AG20443 (cell line): ENCODE measurements at places on chromosomes 5 and 9.

DNA sequence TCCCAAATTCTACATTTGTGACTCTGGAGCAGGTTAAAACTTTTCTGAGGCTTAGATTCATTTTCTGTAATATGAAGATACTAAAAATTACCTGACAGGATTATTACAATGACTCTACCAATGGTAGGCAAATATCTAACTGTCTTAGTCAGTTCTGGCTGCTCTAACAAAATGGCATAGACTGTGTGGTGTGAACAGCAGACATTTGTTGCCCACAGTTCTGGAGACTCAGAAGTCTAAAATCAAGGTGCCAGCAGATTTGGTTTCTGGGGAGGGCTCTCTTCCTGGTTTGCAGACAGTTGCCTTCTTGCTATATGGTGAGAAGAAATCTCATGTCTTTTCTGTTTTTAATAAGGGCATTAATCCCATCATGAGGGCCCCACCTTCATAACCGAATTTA lies 245.1 kb downstream of the MAST4 start:
- DNase-seq: no peak

- DNase-seq: no peak
Measured at GRCh38 chr9:98324801-98325200, 69.4 kb upstream of the TBC1D2 start.

- DNase-seq: peak; percentile 85
Measured at GRCh38 chr5:135191084-135191826, 157.2 kb upstream of the PITX1 start.

- DNase-seq: no peak
Measured at GRCh38 chr9:25990376-25990775, 312.1 kb upstream of the TUSC1 start.

GRCh38 chr9:115002371-115003120 lies 72.2 kb upstream of the TNFSF8 start:
- DNase-seq: peak; percentile 36

DNA sequence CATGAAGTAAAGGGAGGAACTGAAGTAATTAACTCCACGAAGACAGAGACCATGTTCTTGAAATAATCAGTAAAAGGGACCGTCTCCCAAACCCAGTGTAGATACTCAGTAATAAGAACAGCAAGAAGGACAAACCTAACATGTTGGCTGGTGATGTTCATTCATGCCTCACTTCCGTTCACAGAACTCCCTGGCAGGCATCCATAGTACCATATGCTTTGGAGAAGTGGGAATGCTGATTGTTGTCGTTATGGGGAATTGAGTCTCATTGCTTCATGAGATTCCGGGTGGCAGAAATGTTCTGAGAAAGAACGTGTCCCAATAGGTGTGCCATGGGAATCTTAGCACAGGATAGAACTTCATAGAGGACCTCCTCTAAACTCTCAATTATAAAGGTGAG lies 452.3 kb downstream of the ZSWIM6 start:
- DNase-seq: no peak

DNA sequence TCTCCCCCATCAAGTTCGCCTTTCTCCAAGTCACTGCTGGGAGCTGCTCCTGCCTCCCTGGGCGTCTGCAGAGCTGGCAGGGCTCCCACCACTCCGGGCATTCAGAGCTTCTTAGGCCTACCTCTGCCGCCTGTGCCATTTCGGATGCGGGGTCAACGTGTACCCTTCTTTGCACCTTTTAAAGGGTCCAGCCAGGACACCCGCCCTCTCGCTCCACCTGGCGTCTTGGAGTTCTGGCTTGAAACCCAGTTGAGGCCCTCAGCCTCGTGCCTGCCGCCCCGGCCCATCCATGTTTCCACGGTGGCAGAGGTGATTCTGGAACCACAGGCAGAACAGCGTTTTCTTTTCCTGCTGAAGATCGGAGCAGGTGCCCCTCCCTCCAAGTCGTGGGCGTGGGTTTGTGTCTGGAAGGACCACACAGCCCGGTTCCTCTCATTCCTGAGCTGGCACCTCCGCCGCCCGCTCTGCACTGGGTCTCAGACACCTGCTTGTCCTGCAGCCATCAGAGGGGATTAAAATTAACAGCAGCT lies 32.9 kb downstream of the NDUFS6 start:
- DNase-seq: no peak

DNA sequence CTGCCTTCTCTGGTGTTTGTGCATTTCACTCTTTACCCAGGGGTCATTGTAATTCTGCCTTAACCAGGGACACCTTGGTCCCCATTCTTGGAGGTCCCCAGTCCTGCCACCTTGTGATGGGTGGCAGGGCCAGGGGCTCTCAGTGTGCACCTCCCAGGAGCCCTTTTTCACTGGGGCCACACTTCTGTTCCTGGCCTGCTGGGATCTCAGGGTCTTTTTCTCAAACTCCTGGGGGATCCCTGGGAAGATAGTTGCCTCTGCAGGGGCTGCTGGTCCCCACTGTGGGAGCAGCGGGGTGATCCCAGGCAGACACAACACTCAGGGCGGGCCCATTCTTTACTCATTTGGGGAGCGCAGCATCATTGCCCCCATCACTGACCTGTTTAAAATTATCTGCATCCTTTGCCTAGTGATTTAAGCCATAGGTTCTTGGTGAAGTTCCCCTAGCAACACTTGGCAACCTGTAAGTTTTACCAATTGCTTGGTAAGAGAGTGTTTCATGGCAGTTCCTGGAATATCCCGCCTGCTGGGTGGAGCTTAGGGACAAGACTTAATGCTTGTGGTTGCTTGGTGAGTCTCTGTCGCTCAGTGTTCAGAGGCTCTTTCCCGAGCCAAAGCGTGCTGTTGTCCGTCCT lies 15.7 kb downstream of the PHF2 start:
- DNase-seq: peak; percentile 45

DNA sequence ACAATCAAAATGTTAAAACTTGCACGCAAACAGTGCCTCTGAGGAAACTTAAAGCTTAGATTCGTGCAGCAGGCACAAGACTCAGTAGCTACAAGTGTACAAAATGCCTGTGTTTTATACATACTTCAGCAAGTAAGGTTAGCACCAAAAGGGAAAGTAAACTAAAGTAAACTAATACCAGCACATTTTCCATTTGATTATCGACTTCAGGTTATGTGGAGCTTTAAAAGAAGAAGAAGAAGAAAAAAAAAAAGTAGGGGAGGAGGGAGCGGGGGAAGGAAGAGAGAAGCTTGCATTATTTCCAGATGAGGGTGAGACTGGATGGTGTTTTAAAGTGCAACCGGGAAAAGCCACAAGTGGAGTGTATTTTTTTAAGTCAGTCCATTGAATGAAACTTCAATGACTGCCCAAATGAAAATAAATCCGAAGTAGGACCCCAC lies 596 bp upstream of the ADAMTS6 start:
- DNase-seq: peak; percentile 17

GRCh38 chr5:17151686-17152085 lies 65.7 kb upstream of the BASP1 start:
- DNase-seq: no peak

GRCh38 chr9:79633558-79633957 lies 61.8 kb downstream of the TLE4 start:
- DNase-seq: no peak

DNA sequence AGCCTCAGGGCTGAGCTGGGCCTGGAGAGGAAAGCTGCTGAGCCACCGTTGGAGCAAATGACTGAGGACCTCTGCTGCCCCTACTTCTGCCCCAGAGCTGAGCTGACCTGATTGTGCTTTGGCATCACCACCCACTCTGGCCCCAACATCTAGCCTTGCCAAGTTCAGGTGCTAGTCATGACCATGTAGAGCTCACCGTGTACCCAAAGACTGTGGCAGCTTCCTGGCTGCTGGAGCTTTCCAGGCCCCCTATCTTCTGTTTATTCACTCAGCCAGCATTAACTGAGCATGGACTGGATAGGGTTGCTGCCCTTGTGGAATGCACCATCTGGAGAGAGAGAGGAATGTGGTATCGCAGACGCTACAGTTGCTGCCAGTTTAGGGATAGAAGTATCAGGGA lies 49.1 kb downstream of the JADE2 start:
- no peak for DNase-seq

GRCh38 chr5:36177154-36177553 lies 25.2 kb downstream of the SKP2 start:
- DNase-seq: no peak

- DNase-seq: no peak
Measured at GRCh38 chr5:117568126-117568525, 993.5 kb upstream of the SEMA6A start.

DNA sequence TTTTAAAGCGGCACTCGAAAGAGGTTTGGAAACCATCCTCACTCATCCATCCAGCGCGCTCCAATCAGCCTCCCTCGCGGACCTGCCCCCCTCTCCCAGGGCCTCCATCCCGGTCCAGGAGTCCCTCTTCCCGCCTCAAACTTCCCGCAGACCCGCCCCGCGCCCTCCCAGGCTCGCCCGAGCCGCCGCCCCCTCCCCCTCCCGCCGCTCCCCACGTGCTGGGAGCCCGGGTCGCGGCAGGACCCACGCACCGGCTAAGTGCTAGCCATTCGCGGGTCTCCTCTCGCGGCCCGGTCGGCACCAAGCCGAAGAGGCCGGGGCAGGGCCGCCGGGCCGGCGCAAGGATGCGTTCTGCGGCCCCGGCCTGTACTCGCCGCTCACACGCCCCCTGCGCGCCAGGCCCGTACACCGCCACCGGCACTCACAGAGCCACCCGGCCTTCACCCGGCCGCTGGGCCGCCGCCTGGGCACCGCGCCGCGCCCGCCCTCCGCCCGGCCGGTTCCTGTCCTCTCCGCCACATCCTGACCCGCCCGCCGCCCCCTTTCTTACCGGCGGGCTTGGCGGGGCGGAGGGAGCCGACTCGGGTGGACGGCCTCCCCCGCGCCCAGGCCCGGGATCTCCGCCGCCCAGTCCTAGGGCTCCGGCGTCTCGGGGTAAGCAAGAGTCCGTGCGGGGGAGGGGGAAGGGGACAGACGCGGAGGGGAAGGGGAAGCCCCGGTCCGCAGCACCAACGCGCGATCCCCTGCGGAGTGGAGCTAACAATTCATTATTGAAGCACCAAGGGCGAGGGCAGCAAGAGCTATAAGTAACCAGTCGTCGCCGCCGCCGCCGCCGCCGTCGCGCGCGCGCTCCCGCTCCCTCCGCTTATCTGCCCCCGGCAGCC lies 576 bp downstream of the CHD1 start:
- DNase-seq: peak; percentile 78

- no peak for DNase-seq
Measured at GRCh38 chr5:82151662-82152061, 126.5 kb downstream of the RPS23 start.

DNA sequence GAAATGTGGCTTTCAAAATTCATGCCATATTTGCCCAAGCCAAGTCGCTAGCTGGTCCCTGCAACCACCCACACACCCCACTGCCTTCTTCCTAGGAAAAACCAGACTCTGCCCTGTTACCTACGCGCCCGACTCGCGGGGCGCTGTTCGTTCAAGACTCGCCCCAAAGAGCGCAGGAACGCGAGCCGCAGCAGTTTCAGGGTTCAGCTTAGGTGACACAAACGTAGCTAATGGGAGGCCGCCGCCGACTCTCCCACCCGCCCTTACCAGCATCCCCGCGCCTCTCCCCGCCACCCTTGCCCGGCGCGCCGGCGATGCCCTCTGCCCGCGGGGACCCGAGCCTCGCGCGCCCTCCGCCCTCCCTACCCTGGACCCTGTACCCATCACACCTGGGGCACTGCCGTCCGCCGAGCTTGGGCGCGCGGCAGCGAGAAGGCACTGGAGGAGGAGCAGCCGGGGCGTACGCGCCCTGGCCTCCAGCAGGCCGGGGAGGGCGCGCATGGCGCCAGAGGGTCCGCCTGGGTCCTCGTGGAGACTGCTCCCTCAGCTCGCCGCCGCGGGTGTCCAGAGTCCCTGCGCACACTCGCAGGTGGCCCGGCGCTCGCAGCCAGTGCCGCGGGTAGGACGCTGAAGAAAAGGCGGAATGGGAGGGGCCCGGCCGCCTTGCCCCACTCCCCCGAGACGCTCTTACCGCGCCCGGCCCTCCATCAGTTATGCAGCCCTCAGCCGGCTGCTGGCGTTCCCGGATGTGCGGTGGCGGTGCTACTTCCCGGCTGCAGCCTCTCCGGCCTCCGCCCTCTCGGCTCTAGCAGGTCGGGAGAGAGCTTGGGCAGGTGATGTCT lies at the start of gene EMB:
Gene EMB, minus strand, starts transcription at position 638 of the 842 bp plus-strand sequence. Its CDS starts 137 bp downstream, at position 501.
- DNase-seq: peak; percentile 9

GRCh38 chr5:152177626-152178349 lies 227.3 kb downstream of the NMUR2 start:
- DNase-seq: no peak

GRCh38 chr9:1207686-1208085 lies 157.5 kb downstream of the DMRT2 start:
- peak; percentile 68 for DNase-seq

DNA sequence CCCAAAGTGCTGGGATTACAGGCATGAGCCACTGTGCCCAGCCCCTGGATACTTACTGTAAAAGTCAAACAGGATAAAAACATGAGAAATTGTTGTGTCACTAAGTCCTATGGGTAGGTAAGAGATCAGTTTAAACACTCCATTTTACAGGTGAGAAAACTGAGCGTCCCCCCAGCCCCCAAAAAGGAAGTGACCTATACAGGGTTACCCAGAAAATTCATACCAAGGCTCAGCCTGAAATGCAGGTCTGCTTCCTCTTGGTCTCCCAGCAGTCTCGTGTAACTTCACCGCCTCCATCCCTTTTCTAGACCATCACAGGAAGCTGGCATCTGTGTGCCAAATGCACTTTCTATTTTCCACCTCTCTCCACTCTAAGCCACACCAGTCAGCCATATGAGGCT lies 57.2 kb downstream of the TMOD1 start:
- DNase-seq: no peak

GRCh38 chr5:107869438-107870115 lies 198.8 kb upstream of the EFNA5 start:
- peak; percentile 71 for DNase-seq

DNA sequence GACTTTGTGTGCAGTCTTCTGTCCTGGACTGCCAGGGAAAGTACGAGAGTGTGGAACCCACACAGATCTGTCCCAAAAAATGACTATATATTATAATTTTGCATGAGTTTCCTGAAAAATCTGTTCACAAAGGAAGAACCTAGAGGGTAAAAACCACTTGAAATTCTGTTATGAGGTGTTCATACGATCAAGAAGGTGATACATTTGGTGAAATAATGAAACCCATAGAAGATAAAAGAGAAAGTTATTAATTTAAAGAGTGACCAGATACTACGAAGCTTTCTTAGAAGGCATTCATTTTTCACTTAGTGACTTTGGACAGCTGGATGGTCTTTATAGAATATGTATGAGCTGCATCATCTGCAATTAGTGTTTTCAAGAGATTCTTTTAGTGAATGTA lies 32.9 kb downstream of the SLC12A2 start:
- no peak for DNase-seq

- peak; percentile 50 for DNase-seq
Measured at GRCh38 chr5:98776066-98776705, 2.7 kb downstream of the RGMB start.

- DNase-seq: no peak
Measured at GRCh38 chr5:30103052-30103451, 1090.4 kb upstream of the CDH6 start.

DNA sequence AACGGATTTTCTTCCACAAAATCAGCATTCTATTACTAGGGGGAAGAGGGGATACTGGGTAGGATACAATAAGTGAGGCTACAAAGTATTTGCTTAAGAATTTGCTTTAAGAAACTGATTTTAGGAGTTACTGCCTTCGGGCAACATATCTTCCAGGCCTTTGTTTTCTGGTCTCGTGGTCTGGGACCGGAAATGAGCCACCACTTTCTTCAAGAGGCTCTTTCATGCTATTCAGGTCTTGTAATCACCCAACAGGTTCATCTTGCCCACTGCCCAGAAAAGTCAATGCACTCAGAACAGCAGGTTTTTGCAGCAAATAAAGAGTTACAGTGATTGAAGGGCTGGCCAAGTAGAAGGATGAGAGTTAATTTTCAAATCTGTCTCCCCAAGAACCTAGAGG lies 6.6 kb upstream of the AOPEP start:
- no peak for DNase-seq

GRCh38 chr5:36200513-36200912 lies 41.2 kb downstream of the NADK2 start:
- DNase-seq: no peak

- no peak for DNase-seq
Measured at GRCh38 chr5:137440795-137441194, 58.3 kb downstream of the SPOCK1 start.
